Activated naive CD8-positive, alpha-beta T cell treated with anti-CD3 and anti-CD28 coated beads for 36 hours (primary cell): ENCODE measurements at places on chromosomes 12 and 14. TPM values are rescaled to one million over a fixed set of nuclear protein-coding genes. Genes with fewer than 3 reads are reported as not detected.
A peak's percentile ranks its signal among the peaks of the same experiment; 100 is the strongest.

DNA sequence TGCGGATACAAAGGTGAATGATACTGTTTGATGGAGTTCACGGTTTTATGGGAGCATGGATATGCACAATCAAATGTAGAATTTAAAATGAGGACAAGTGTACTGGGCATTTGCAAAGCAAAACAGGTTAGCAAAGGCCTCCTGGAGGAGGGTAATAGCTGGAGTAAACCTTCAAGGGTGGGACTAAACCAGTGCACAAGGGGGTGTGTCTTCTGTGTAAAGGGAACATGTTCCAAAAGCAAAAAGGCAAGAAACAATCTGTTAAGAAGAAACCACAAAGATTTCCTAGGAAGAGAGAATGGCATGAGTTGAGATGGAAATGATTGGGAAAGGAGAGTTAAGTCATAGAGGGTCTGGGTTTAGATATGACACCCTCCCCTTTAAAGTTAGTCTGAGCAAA lies 109.2 kb upstream of the SLCO1C1 start:
- DNase-seq: no peak

DNA sequence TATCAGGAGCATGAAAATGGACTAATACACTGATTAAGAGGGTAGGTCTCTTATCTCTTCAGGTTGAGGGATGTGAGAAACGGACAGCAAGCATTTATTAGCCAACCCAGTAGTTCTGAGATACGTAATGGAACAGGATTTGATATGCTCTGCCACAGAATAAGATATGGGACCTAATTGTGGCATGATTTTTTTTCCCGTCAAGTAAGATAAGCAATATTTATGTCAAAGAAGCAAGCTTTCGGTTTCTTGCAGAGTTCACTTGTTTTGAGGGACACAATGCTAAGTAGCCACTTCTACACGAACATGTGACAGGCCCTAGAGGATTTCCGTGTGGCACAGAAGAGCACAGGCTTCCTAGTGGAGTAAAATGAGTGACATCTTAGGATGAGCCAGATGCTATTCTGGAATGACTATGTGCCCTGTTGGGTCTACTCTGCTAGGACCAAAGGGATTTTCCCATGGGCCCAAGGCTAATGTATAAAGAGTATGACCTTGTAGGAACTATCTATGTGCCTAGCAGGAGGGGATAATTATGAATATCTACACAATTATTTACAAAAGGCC lies 57.9 kb downstream of the SLC38A1 start:
- no peak for DNase-seq

GRCh38 chr14:66508846-66509621 lies 1.1 kb downstream of the GPHN start:
- DNase-seq: peak; percentile 57

GRCh38 chr12:115191342-115191741 lies 507.4 kb upstream of the TBX3 start:
- DNase-seq: no peak

GRCh38 chr12:59372956-59373355 lies 222.9 kb upstream of the SLC16A7 start:
- no peak for DNase-seq

GRCh38 chr14:95948558-95948981 lies 71.9 kb downstream of the TUNAR start:
- DNase-seq: no peak

DNA sequence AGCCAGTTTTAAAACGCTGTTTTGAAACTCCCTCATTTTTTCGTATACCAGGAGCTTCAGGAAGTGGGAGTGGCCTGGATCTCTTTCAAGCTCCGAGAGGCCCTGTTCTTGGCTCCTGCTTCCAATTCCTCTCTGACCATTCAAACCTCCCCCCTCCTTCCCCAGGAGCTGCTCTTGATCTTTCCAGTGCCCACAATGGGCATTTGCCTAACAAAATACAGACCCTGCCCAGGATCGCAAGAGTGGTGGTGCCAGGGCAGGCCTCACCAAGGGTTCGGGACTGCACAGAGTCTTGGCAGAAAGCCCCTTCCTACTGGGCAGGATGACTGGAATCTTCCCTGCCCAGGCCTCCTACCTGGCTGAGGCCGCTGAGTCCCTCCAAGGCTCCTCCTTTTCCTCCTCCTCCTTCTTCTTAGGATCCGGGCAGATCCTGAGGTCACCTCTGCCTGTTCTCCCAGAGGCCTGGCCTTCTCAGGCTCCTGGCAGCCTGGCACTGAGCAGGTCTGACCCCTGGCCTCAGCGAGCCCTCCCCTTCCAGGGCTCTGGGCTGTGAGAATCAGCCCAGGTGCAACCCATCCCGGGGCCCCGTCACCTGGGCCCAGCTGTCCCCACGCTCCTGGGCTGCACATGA lies 46.9 kb upstream of the NOS1 start:
- no peak for DNase-seq

DNA sequence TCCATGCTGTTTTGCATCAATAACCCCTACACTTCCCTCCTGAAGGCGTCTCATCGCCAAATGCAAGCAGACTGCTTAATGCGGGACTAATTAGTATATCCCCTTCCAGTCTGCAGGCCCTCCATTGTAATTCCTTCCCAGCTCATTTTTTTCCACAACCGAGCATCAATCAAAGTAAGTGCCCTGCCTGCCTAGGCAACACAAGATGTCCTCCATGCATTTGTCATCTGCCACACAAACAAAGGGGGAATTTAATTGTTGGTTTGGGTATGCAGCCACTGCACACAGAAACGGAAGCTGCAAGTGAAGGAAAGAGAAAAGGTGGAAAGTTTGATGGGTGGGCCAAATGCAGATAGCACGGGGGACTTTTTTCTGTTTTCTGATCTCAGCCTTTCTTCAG lies 168.0 kb downstream of the EGLN3 start:
- DNase-seq: no peak

GRCh38 chr12:105596731-105597130 lies 266.2 kb downstream of the C12orf75 start:
- no peak for DNase-seq

GRCh38 chr12:59887178-59887577 lies 291.3 kb downstream of the SLC16A7 start:
- DNase-seq: no peak

DNA sequence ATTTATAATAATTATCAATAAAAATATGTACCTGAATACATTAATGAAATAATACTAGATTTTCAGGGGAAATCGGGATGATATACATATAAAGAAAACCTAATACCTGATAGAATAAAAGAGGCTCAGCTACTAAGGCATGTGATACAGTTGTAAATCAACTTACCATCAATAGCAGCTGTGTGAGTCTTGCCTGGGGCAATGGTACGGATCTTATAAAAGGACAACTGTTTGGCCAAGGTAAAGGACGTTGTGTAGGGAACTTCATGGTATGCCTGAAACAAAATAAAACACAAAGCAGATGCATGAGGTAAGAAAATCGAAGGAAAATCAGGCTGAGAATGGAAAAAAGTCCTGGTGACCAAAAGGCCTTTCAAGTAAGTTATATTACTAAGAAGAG lies 25.4 kb downstream of the NEK9 start:
- DNase-seq: no peak

- no peak for DNase-seq
Measured at GRCh38 chr12:105272814-105273416, 36.9 kb upstream of the APPL2 start.

DNA sequence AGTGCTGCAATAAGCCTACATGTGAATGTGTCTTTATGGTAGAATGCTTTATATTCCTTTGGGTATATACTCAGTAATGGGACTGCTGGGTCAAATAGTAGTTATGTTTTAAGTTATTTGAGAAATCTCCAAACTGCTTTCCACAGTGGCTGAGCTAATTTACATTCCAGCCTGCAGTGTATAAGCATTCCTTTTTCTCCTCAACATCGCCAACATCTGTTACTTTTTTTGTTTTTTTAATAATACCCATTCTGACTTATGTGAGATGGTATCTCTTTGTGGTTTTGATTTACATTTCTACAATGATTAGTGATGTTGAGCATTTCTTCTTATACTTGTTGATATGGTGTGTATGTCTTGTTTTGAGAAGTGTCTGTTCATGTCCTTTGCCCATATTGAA lies 1186.2 kb downstream of the BCL11B start:
- no peak for DNase-seq

DNA sequence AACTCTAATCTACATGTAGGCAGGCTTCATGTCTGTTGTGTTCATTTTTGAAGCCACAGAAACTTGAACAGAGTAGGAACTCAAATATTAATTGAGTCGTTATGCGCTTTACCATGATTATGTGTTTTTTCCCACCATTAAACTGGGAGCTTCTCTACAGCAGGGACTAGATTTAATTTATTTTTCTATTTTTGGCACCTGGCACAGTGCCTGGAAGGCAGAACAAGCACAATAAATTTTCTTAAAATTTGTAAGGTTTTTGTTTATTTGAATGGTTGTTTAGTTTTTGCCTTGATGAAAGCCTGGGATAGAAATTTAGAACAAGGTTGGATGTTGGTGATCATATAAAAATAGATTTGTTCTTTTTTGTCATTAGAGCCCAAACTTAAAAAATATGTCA lies 221.7 kb upstream of the PLEKHG7 start:
- DNase-seq: no peak

DNA sequence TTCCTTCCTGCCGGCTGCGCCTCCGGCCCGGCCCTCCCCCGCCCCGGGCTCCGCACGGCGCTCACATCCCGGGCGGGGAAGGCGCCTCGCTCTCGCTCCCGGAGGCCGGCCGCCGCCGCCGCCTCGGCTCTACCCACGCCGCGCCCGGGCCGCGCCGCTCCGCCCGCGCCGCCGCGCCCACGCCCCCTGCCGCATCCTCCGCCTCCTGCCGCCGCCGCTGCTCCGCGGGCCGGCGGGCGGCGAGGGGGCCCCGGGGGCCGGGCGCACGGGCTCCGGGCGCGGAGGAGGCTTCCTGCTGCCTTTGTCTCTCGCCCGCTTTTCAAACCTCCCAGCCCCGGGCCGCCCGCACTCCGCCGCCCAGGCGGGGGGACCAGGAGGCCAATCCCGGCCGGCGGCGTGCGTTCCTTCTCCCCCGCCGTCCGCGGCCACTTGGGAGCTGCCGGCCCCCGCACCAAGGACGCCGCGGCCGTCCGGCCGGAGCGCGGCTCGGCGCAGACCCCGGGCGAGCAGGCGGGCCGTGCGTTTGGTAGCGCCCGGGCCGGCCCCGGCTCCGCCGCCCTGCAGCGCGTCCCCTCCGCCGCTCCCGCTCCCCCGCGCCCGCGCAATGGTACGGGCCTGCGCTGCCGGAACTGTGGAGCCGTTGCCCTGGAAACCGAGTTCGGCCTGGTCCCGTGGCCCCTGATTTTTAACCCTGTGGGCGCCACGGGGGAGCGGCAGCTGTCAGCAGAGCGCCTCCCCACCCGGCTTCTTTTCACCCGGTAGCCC lies at the start of gene FBXL14:
Gene FBXL14 (minus strand): TSS at position 321 of the 765 bp plus-strand sequence. CDS start 515 bp downstream, outside the sequence.
- DNase-seq: peak; percentile 93

- no peak for DNase-seq
Measured at GRCh38 chr14:69648480-69649451, 37.4 kb downstream of the SUSD6 start.

- DNase-seq: no peak
Measured at GRCh38 chr14:46464341-46464740, 187.2 kb downstream of the RPL10L start.

- no peak for DNase-seq
Measured at GRCh38 chr14:94771158-94771905, 1.4 kb upstream of the GSC start.

DNA sequence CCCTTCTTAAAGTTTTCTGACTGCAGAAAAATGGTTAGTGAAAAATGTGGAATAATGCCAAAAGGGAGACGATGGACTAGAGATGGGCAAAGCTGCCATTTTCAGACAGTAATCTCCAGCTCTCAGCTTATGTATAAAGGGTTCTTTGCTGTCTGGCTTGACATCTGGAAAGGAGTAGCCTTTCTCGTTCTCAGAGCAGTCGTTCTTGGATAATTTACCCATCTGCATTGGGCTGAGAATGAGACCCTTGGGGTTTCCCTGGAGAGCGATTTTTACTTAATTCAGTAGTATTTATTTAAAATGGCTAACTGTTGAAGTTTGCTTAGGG lies 1.2 kb downstream of the NUDT4 start:
- no peak for DNase-seq

Gene KCNK10
- total RNA-seq: not detected

Gene RBP5
- not detected for total RNA-seq

Gene DDX54
- 145 TPM for total RNA-seq

Gene RHOJ
- not detected for total RNA-seq

Gene TEX52
- total RNA-seq: not detected

Gene ABCC9
- not detected for total RNA-seq

Gene ALDH2
- 1.6 TPM for total RNA-seq

Gene ESPL1
- total RNA-seq: 67.7 TPM

Gene RDH16
- total RNA-seq: 0.12 TPM

Gene GSG1
- not detected for total RNA-seq

Gene NPFF
- not detected for total RNA-seq
